ENCODE measurements at places on chromosomes 16 and 17. TPM values are rescaled to one million over a fixed set of nuclear protein-coding genes. Genes with fewer than 3 reads are reported as not detected.

- H3K36me3 ChIP-seq = no peaks in the 10 kb centered on the region
- H3K27ac ChIP-seq = peak within 1 kb of the TSS; percentile 61
- no peaks in the 10 kb centered on the region for H3K27me3 ChIP-seq
- peak within 1 kb of the TSS; percentile 44 for H3K4me3 ChIP-seq
- peak; percentile 83 for DNase-seq
Observed at GRCh38 chr17:42112552-42113176, at the start of gene DHX58. Gene DHX58, minus strand, starts transcription at chr17:42112714. Its CDS starts 822 bp downstream, at chr17:42111892.

DNA sequence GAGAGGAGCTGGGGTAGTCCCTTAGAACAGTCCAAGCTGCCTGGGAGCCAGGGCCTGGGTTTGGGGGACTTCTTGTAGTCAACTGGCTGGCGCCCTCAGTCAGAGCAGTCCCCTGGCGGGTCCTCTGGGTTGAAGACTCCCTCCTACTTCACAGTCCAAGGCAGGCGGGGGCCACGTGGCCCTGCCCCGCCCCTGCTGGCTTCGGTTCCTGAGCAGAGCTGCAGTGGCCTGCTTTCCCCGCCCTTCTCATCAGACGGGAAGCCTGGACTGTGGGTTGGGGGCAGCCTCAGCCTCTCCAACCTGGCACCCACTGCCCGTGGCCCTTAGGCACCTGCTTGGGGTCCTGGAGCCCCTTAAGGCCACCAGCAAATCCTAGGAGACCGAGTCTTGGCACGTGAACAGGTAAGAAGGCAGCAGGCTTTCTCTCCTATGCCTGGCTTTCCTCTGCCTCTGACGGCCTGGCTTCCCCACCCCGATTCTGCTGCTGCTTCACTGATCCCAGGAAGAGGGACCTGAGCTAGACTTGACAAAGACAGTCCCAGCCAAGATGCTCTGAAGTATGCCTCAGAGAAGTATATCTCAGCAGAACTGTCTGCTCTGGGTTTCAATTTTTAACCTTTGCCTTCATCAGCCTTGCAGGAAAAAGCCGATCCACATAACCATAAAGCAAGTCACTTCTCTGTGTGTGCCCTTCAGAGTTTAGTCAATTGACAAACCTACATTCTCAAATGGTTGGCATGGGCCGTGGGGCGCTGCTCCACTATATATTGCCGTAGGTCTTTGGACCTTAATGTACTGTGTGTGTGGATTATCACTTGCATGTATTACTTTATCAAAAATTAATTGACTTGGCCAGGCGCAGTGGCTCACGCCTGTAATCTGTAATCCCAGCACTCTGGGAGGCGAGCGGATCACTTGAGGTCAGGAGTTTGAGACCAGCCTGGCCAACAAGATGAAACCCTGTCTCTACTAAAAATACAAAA is 56.3 kb downstream of the SF3B3 start:
- H3K27me3 ChIP-seq = no peaks in the 10 kb centered on the region
- H3K4me3 ChIP-seq = peak overlapping the region; percentile 20
- peak overlapping the region; percentile 8 for H3K27ac ChIP-seq
- H3K36me3 ChIP-seq = no peaks in the 10 kb centered on the region
- H3K4me1 ChIP-seq = no peaks in the 10 kb centered on the region

DNA sequence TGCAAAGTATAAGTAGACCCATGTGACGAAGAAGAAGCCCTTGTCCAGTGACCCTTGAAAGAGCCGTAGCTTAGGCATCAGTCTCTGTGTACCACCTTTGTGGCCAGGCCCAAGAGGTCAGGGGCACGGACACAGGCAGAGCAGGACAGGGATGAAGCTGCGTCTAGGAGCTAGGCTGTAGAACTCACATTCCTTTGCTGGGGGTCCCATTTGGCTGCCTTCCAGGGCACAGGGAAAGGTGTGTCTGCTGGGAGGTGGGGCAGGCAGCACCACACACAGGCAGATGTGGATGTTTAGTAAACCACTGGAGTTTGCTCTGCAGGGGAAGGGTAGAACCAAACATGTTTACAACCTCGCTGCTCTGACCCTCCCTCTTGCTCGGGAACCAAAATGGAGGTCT is 33.7 kb downstream of the HNF1B start:
- H3K27ac ChIP-seq = no peak overlapping the region
- no peak for DNase-seq
- no peak overlapping the region for H3K4me3 ChIP-seq
- no peaks in the 10 kb centered on the region for H3K36me3 ChIP-seq

Gene CES3
- total RNA-seq = 1.0 TPM

DNA sequence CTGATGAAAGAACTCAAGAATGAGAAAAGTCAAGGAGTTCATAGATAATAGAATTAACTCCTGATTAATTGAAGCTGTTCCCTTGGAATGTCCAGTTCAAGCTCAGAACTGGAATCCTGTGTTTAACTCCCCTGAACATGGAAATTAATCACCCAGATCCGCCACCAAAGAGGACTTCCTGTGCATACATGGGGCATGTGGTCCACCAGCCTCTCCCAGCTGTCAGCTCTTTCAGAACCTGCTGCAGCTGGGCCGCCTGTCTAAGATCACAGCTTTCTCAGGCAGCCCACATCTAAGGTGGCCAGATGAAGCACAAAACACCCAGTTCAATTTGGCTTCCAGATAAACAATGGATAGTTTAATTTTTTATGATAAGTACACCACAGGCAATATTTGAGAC is 203.7 kb upstream of the COX10 start:
- no peaks in the 10 kb centered on the region for H3K36me3 ChIP-seq
- H3K4me3 ChIP-seq = no peak overlapping the region
- H3K27me3 ChIP-seq = no peaks in the 10 kb centered on the region
- H3K27ac ChIP-seq = no peak overlapping the region

GRCh38 chr16:17885659-17886207 is 415.0 kb upstream of the XYLT1 start:
- H3K27me3 ChIP-seq = no peaks in the 10 kb centered on the region
- no peak for DNase-seq
- H3K36me3 ChIP-seq = no peaks in the 10 kb centered on the region
- H3K4me1 ChIP-seq = no peaks in the 10 kb centered on the region
- H3K4me3 ChIP-seq = no peak overlapping the region

DNA sequence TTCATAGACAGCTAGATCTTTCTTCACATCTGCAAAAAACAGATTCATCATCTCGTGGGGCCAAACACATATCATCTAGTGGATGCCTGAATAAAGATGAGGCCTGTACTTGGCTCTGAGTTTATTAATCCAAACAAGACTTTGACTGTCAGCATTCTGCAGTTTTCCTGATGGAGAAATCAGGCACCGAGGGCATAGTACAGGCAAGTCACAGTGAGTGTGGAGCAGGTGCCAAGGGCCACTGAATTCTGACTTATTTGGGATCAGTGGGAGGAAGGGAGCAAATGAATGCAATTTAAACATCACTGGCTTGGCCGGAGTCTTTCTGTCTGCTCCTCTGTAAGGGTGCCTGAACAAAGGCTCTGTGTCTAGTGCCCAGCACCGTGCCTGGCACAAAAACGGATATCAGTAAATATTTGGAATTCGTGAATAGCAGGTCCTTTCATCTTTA is 975 bp downstream of the CFAP20 start:
- no peaks in the 10 kb centered on the region for H3K27me3 ChIP-seq
- peaks cover 6% of the 10 kb centered on the region for H3K4me1 ChIP-seq
- no peak for DNase-seq
- no peaks in the 10 kb centered on the region for H3K36me3 ChIP-seq

GRCh38 chr17:27651411-27652345 is 20.7 kb downstream of the LGALS9 start:
- H3K27ac ChIP-seq = no peak overlapping the region
- no peaks in the 10 kb centered on the region for H3K27me3 ChIP-seq
- H3K36me3 ChIP-seq = no peaks in the 10 kb centered on the region
- no peaks in the 10 kb centered on the region for H3K4me1 ChIP-seq
- H3K4me3 ChIP-seq = no peak overlapping the region

- H3K4me1 ChIP-seq = no peaks in the 10 kb centered on the region
- DNase-seq = no peak
- no peaks in the 10 kb centered on the region for H3K36me3 ChIP-seq
- H3K4me3 ChIP-seq = no peak overlapping the region
- peaks cover 4% of the 10 kb centered on the region for H3K27me3 ChIP-seq
Observed at GRCh38 chr17:52149626-52150025, 8.9 kb downstream of the CA10 start.

Gene CMTM2
- 1.3 TPM for total RNA-seq

DNA sequence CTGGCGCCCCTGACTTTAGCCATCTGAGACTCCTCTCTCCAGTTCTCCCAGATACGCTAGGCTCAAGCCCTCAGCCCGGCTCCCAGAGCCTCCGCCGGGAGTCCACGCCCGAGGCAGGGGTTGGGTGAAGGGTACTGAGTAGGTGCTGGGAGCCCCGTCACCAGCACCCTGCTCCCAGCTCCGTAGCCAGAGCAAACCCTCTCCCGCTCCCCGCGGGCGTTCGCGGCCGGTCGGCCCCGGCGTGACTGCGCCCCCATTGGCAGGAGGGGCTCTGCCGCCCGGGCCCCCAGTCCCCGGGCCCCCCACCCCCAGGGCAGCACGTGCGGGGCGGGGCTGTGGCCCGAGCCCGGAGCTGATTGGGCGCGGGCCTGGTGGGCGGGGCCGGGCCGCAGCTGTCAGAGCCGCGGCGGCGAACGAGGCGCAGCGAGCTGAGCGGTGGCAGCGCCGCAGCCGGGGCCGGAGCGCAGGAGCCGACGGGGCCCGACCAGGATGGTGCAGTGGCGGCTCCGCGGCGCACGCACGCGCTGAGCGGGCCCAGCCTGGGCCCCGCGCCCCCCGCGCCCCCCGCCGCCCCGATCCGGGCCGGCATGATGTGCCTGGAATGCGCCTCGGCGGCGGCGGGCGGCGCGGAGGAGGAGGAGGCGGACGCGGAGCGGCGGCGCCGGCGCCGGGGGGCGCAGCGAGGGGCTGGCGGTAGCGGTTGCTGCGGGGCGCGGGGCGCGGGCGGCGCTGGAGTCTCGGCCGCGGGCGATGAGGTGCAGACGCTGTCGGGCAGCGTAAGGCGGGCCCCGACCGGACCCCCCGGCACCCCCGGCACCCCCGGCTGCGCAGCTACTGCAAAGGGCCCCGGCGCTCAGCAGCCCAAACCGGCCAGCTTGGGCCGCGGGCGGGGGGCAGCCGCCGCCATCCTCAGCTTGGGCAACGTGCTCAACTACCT is at the start of gene SPNS2:
SPNS2 (plus strand) TSS at position 421 of the 937 bp plus-strand sequence; CDS start at position 588, 167 bp downstream.
- H3K27ac ChIP-seq = peak within 1 kb of the TSS; percentile 58
- H3K4me3 ChIP-seq = peak within 1 kb of the TSS; percentile 12
- no peaks in the 10 kb centered on the region for H3K36me3 ChIP-seq
- H3K27me3 ChIP-seq = no peaks in the 10 kb centered on the region
- peak; percentile 72 for DNase-seq

DNA sequence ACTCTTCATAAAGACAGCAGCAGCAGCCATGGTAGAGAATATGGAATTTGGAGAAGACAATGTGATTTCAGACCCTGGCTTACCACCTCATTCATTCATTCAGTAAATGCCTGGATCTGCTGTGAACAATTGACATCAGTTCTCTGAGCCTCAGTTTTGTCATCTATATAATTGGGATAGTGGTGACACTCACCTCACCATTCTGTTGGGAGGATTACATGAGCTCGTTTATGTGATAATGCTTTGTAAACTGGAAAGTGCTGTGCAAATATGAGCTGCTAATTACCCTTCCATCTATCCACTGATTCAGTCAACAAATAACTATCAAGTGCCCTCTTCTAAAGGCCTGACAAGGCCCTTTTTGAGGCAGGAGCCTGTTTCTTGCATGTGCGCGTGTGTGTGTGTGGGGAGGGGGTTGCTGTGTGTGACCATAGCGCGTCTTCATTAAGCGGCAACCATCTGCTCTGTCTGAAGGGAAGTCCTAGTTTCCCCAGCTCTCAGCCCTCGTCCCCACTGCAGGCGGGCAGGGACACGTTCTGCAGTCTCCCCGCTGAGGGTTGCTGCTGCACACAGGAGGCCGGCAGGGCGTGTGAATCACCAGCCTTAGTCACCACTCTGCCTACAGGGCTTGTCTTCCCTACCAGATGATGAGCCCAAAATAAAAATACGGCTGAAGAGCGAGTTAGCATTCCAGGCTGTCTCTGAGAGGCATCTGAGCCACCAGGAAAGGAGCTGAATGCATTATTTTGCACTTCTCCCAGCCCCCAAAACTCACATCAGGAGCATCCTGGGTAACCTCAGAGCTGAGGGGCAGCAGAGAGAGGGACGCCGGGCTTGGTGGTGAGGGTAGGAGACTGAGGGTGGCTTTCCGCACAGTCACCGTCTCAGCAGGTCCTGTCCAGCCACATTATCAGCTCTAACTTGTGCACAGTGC is 19.9 kb downstream of the ARL4D start:
- no peak overlapping the region for H3K4me3 ChIP-seq
- H3K27me3 ChIP-seq = no peaks in the 10 kb centered on the region
- no peaks in the 10 kb centered on the region for H3K4me1 ChIP-seq
- no peaks in the 10 kb centered on the region for H3K36me3 ChIP-seq
- peak; percentile 82 for DNase-seq

DNA sequence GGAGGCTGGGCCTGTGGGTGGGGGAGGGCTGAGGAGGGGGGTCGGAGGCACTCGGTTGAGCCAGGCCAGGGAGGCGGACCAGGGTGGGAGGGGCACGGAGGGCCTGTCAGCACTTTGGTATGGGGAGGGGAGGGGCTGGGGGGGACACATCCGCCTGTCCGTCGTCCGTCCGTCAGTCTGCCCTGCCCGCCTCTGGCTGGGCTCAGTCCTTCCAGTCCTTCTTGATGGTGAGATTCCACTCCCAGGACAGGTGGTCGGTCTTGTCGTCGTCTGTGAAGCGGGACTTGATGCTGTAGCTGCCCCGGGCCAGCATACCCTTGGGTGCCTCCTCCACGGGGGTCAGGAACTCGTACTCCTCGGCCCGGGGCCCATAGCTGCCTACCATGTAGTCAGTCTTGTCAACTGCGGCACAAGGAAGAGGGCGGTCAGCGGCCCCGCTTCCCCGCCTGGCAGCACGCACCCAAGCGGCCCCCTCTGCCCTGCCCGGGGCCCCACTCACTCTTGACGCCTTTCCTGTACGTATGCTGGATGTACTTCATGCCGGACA is 2.4 kb downstream of the ARHGDIA start:
- no peak overlapping the region for H3K4me3 ChIP-seq
- H3K27ac ChIP-seq = no peak overlapping the region
- H3K36me3 ChIP-seq = no peaks in the 10 kb centered on the region
- DNase-seq = peak; percentile 90
- H3K27me3 ChIP-seq = no peaks in the 10 kb centered on the region
- H3K4me1 ChIP-seq = no peaks in the 10 kb centered on the region

GRCh38 chr16:81376880-81377279 is 62.1 kb downstream of the GAN start:
- H3K27me3 ChIP-seq = no peaks in the 10 kb centered on the region
- DNase-seq = no peak
- H3K36me3 ChIP-seq = no peaks in the 10 kb centered on the region
- H3K4me1 ChIP-seq = no peaks in the 10 kb centered on the region

GRCh38 chr16:30604316-30604947 is 5.8 kb downstream of the ZNF689 start:
- H3K4me1 ChIP-seq = no peaks in the 10 kb centered on the region
- DNase-seq = no peak
- peaks cover 5% of the 10 kb centered on the region for H3K36me3 ChIP-seq
- H3K27me3 ChIP-seq = no peaks in the 10 kb centered on the region

- no peak overlapping the region for H3K4me3 ChIP-seq
- H3K4me1 ChIP-seq = no peaks in the 10 kb centered on the region
- H3K27me3 ChIP-seq = no peaks in the 10 kb centered on the region
- H3K27ac ChIP-seq = no peak overlapping the region
- no peak for DNase-seq
- peaks cover 5% of the 10 kb centered on the region for H3K36me3 ChIP-seq
Observed at GRCh38 chr16:11030990-11031510, 86.7 kb downstream of the CLEC16A start.

Gene C17orf100
- total RNA-seq = 1.5 TPM
